NCI-H2081 (cell line): ENCODE measurements at places on chromosomes 4 and X.
A peak's percentile ranks its signal among the peaks of the same experiment; 100 is the strongest.

DNA sequence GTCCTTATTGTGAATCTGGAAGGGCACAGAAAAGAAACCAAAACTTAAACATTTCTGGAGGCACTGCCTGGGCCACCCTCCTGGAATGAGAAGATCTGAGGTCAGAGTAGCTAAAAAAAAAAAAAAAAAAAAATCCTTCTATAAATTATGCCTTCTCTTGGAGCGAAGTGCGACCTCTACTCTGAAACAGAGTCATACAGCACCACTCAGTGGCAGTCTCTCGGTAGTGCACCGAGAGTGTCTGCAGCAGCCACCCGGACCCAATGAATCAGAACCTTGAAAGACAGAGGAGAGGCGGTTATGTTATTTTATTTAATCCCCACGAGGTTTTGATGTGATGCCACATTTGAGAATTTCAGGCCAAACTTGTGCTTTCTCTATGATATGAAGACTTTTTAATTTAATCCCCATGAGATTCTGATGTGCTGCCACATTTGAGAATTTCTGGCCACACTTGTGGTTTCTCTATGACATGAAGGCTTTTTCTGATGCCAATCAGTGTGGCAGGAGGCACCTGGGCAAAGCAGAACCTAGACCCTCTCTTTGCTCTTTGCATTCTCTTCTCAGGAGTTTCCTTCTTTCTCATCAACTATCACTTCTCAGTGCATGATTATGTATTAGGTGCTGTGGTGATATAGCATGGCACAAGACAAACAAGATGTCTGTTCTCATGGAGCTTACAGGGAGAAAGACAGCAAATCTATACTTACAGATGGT is 5.6 kb upstream of the CT47C1 start:
- peak; percentile 70 for DNase-seq

DNA sequence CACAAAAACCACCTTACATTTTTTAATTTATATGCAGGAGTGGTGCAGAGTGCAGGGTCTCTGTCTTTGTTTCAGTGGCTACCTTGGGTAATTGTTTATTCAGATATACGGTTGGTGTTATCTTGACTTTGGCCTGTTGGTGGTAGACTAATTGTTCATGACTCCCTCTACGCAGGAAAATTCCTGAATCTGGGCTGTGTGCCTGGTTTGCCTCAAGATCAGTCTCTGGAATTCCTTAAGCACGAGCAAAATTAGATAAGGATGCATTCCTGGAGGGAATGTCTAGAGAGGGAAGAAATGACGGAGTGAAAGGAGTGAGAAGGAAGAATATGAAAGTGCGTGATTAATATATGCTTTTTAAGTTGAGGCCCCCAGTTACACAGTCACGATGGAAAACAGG is 576.9 kb upstream of the PCDH10 start:
- no peak for DNase-seq

- DNase-seq, result no peak
Observed at GRCh38 chrX:475926-476723, 89.4 kb upstream of the PPP2R3B start.

GRCh38 chrX:106300239-106300638 is 132.1 kb downstream of the PWWP3B start:
- DNase-seq, result no peak

DNA sequence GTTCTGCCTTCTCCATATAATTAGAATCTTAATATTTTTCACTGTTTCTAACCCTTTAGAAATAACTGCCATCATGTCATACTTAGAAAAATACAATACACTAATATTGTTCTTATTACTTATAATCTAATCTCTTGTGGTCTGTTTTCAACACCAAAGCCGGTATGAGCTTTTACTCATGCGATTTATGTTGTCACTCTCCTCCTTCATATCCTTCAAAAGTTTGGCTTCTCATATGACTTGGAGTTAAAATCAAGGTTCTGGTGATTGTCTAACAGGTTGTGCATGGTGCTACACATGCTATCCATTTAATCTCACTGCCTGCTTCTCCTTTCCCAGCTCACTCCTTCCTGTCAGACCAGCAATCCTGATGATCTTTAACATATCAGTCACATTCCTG is 1392.9 kb downstream of the ARAP2 start:
- DNase-seq, result no peak

- no peak for DNase-seq
Observed at GRCh38 chrX:135432881-135433521, 11.3 kb downstream of the SMIM10L2A start.

- DNase-seq, result peak; percentile 53
Observed at GRCh38 chr4:120049732-120050494, 16.7 kb downstream of the MAD2L1 start.

- DNase-seq, result no peak
Observed at GRCh38 chr4:56844802-56845580, 23.5 kb upstream of the SPINK2 start.

- no peak for DNase-seq
Observed at GRCh38 chr4:54403700-54404453, 174.8 kb downstream of the PDGFRA start.

GRCh38 chr4:80308466-80308822 is 27.1 kb upstream of the CFAP299 start:
- peak; percentile 15 for DNase-seq

GRCh38 chrX:11081511-11081910 is 29.6 kb upstream of the HCCS start:
- no peak for DNase-seq

- no peak for DNase-seq
Observed at GRCh38 chrX:56786889-56787733, 58.1 kb downstream of the NBDY start.

DNA sequence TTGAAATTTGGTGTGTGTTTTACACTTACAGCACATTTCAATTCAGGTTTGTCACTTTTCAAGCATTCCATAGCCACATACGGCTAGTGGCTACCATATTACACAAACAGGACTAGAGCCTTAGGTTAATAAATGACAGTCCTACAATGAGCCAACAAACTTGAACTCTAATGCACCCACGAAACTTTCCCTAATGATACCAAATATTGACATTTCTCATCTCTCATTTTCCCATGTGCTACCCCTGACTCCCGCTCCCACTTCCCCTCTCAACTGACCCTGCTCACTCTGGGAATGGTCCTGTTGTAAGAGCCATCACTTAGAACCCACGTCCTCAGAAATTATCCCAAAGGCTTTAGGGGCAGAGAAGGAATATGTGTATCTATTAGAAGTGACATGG is 4.9 kb upstream of the TLR10 start:
- DNase-seq, result no peak

- DNase-seq, result no peak
Observed at GRCh38 chrX:7420717-7421116, 272.8 kb upstream of the PUDP start.

DNA sequence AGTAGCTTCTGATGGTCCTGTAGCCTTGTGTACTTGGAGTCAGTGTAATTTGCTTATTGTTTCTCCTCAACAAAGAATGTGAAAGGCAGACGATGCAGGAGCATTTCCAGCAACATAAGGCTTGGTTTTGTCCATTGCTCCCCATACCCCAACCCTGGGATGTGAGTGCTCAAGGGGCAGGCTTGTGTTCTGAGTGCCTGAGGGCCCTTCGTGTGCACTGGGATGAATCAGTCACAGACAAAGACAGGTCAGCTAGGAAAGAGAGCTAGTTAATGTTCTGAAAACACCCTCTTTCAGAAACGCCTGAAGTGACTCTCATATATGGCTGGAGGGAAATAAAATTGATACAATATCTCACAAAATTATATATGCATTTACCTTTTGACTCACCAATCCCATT is 59.1 kb downstream of the PRPS1 start:
- no peak for DNase-seq

- DNase-seq, result no peak
Observed at GRCh38 chr4:80036949-80037685, 35.9 kb downstream of the ANTXR2 start.

DNA sequence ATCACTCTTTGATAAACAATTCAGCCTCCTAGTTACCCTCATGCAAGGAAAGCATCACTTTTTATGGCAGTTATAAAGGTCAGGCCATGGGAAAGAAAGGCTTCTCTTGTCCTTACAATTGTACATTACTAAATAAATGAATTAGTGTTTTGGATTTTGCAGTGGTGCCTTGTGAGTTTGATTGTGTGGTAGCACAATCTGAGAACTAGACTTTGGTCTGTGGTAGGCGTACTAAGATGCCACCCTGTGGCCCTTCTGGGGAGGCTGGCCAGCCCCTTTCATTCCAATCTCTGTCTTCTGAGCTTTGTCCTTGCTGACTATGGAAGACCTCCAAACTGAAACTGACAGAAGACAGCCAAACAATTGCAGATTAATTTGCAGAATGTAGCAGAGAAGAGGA is 14.6 kb upstream of the HNRNPD start:
- no peak for DNase-seq

DNA sequence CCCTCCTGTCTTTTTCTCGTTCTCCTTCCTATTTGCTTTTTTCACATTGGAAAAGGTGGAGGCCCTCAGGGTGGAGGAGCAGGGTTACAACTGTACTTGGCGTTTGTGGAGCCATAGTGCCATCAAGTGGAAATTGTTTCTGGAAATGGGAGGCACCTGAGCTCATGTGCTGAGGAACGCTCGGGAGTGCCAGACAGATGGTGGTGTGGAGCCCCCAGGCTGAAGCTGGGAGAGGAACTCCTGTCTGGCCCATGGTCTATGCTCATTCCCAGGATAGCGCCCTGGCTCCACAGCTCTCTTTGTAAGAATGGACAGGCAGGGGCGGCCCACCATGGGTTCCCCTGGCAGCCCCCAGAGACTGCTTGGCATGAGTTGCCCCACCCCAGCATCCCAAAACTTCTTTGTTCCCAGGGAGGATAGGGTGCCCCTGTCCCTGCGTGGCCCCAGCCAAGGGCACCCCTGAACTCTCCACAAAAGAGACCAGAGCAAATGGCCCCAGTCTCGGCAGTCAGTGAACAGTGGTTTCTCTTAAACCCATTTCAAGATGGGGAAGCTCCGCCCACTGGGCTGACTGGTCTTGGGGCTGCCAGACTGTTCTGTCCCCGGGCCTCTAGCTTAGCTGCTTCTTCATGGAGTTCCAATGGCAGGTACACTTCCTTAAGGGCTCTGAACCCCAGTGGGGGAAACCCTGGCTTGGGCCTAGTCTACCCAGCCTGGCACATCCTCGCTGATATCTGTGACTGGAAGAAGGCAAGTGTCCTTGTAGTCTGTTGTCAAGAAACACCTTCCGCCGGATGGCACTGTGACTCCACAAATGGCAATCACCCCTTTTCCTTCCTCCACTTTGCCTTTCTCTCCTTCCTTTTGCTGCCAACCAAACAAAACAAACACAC is 70.1 kb downstream of the NBDY start:
- peak; percentile 17 for DNase-seq

DNA sequence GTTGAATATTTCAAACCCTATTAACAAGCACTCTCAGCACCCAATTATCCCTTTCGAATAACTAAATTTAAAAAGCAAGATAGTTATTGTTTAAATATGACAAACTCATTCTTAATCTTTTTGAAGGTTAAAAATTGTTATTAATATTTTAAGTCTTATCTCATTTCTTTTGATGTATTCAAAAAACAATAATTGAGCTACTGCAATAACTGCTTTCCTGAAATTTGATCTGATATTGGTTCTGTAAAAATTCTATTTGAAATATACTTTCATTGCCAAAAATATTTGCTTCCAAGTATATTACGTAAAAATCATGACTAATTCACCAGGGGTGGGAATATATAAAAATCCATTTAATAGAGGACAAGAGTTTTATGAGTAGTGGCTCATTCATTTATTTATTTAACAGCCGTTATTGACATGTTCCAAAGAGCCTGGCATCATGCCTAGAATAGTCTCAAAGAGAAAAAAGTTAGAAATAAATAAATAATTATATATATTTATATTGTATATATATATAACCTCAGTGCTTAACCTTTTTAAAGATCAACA is 34.4 kb downstream of the GLRA3 start:
- no peak for DNase-seq

- no peak for DNase-seq
Observed at GRCh38 chrX:41421071-41421729, 25.9 kb upstream of the NYX start.

DNA sequence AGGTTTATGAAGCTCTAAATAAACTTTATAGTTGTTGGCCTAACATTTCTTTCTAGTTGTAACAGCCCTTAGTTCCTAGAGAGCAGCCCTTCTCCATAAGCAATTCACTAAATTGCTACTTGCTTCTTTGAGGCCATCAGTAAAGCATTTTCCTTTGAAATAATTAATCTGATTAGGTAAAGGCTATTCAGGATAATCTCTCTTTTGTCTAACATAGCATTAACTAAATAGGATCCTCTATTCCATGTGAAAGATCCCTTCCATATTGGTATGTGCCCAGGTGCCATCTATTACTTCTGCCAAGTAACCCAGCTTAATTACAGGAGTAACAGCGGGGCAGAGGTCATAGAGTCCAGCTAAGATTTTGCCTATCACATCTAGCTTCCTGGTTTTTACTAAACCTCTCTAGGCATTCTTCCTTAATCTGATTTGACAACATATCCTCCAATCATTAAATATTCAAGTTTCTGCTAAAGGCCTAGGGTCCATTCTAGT is 1408.0 kb downstream of the PCDH18 start:
- no peak for DNase-seq

DNA sequence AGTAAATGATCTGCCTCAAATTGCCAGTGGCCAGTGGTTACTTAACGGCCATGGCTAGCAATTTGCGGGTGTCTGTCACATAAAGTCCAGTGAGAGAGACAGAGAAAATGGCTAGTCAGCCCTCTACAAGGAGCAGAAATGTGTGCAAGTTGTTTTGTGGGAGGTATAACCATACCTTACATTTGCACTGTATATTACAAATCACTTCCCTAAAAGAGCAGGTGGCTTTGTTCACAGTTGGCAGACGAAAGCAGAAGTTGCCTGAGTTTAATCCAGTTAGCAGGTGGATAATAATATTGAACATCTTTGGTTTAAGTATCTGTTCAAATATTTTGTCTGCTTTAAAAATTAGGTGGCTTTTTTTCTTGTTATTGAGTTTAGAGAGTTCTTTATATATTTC is 15.6 kb downstream of the SRPX start:
- DNase-seq, result no peak

DNA sequence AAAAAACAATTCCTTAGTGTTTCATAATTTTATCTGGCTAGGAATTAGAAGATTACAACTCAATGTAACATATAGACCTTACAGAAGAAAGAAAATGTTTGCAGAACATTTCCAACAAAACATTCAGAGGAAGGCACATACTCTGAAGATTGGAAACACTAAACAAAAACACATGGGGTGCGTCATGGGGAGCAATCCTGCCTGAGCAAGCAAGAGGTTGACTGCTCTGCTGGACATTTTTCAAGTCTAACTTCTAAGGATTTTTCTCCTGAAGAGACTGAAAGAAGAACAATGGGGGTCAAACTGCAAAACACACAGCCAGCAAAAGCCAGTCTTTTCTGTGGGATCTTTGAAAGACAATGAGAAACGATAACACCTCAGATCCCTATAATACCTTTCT is 182.8 kb downstream of the GUCY2F start:
- DNase-seq, result no peak

DNA sequence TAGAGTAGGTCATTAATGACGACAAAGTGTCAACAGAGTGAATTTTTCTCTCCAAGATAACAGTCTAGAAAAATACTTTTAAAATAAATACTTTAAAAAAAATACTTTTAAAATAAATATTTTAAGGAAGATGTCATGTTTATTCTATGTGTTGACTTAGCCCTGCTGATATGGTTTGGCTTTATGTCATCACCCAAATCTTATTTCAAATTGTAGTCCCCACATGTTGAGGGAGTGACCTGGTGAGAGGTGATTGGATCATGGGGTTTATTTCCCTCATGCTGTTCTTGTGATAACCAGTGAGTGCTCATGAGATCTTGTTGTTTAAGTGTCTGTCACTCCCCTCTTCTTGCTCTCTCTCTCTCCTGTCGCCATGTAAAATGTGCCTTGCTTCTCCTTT is 754.9 kb upstream of the SLIT2 start:
- no peak for DNase-seq

GRCh38 chrX:104864296-104864695 is 298.3 kb downstream of the IL1RAPL2 start:
- DNase-seq, result no peak
